ENCODE measurements at places on chromosomes 4 and X.

DNA sequence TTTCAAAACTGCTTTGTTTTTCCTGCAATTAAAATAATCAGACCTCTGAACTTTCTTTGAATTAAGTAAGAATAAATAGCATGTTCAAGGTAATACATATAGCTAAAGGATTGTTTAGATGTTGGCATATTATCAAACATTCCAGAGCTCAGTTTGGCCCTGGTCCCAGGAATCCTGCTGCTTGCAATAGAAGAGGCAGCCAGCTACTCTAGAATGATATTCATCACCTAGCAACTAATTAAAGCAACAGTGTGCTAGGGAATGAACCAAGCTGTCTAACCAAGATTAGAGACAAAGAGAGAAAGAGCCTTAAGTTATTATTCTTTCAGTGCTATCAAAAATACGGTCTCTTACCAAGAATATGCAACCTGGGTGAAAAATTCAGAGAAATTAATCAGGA lies 460.9 kb downstream of the GABRG1 start:
- DNase-seq: no peak

- DNase-seq: peak; percentile 52
These were observed 220.3 kb upstream of the CXCL13 start for GRCh38 chr4:77385124-77385969.

DNA sequence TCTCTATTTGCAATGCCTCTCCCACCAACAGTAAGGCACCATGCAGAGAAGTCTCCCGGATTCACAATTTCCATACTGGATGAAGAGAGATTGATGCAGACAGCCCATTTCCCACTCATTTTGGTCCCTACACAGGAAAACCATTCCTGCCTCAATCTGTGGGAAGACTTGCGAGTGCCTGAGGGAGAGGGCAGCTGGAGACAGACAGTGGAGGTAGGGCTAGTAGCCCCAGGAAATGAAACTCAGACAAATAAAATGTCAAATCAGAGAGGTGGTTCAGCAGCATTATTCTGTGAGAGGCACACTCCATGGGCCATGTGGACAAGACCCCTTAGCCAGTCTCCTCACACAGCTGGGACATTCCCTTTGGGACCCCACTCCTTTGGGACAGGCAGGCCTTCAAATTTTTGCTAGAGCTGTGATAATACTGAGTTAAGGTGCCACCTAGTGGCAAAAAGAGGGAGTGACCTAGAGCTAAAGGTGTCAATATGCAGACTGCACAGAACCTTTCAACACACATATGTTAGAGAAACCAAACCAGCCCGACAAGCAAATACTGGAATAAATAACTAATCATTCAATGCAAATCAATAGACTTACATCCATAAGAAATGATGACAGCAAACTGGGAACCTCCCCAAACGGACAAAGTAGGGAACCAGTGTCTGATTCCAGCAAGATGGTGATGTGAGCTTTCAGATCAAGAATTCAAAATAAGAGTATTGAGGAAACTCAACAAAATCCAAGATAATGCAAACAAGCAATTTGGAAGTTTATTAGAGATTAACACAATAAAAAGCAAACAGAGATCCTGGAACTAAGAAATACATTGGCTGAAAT lies 1865.3 kb upstream of the AGA start:
- DNase-seq: peak; percentile 20

GRCh38 chrX:7746856-7747255 lies 96.1 kb upstream of the VCX start:
- no peak for DNase-seq

DNA sequence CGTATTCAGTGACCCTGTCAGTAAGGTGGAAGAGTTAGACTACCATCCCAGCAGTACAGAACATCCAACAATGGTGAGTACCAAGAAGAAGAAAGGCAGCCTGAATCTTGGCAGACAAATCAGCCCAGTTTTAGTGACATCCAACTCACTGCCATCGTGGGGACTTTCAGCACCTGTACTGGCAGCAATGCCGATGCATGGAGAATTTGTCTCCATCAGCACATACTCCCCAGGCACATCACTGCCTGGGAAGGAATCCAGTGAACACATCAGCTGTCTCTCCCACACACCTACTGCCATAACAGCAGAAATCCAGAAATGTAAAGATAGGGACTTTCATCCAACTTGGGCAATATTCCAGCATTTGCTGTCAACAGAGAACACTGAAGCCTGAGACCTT lies 29.8 kb downstream of the PTCHD1 start:
- DNase-seq: no peak

All from Panc1 (cell line).